ENCODE measurements at places on chromosomes 12 and 14.
A peak's percentile ranks its signal among the peaks of the same experiment; 100 is the strongest.

- DNase-seq, result no peak
Observed at GRCh38 chr12:120048263-120048662, 59.2 kb downstream of the BICDL1 start.

- DNase-seq, result peak; percentile 38
Observed at GRCh38 chr14:101217080-101217463, 313.6 kb upstream of the RTL1 start.

- DNase-seq, result no peak
Observed at GRCh38 chr14:34302654-34303053, 159.4 kb downstream of the SPTSSA start.

- DNase-seq, result no peak
Observed at GRCh38 chr12:123058481-123058880, 78.0 kb downstream of the ARL6IP4 start.

DNA sequence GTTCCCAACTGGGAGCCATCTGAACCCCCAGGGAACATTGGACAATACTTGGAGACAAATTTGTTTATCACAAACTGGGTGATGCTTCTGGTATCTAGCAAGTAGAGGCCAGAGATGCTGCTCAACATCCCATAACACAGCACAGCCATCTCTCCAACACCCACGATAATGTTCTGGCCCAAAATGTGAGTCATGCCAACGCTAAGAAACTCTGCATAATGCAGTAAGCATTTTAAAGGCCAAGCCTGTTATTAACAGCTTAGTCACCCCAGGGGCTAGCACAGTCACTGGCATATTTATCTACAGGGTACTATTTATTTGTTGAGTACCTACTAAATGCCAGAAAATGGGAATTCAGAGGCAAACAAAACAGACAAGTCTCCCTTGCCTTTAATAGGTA is 873.1 kb upstream of the TMEM132C start:
- no peak for DNase-seq

DNA sequence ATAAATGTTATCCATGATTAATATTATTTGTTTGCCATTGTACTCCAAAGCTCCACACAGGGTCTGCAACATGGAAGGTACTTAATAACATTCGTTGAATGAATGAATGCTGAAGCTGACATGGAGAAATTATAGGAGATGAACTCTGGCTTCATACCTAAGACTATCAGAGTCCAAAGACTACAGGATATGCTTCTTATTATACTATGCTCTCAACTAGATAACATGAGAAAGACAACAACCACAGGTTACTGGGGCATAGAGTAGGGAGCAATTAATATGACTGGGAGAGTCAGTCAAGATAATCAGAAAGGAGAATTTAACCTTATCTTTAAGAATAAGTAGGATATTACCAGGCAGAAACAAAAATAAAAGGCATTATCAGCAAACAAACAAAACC is 236.3 kb upstream of the SOX5 start:
- no peak for DNase-seq

GRCh38 chr14:89773644-89774316 is 180.8 kb downstream of the EFCAB11 start:
- DNase-seq, result peak; percentile 59
